Sigmoid colon (tissue), 7 donors: ENCODE measurements at places on chromosomes 2 and 18.

DNA sequence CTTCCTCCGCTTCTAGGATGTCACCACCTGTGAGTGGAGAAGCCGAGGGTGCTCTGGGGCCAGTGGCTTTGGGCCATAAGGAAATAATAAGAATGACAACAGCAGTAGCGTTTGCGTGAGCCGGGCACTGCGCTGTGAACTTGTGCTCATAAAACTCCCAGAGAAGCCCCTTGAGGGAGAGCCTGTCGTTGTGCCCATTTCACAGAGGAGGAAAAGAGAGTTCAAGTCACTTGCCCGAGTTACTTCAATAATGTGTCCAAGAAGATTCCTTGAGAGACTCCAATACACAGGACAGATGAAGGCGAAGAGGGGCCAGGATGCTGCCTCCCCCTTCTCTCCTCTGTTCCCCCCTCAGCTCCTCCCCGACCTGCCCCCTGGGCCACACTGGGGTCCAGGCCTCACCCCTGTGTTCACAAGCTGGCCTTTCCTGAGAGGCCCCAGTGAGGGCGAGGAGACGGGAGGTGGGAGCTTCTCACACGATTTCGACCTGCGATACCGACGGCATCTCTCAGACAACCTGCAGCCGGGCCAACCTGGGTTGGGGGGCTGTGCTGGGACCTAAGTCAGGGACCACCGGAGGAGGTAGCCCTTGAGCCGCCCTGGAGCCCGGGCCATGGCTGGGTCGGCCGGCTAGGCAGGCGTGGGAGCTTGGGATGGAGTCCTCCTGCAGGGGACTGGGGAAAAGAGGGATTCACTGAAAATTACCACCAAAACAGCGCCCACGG, 53.5 kb upstream of the UBE2F start:
- DNase-seq = peak; percentile 48

DNA sequence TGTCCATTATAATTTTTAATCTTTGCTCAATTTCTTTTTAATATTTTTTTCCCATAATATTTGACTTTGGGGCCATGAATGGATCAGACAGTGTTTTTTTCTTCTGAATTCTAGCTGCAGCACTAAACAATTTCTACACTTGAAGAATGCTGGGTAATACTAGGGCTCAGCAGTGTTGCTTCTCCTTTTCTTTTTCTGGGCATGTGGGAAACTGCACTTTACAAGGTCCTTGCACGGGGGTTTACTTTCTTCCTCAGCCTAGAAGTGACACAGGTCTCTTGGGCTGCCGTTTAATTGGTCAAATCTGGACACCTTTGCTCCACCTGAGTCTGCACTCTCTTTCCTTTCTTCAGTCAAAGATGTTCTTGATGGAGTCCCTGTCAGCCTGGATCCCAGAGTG, 135.4 kb upstream of the APCDD1 start:
- DNase-seq = no peak

- peak; percentile 54 for DNase-seq
Measured at GRCh38 chr2:240212425-240213225, 72.2 kb upstream of the OTOS start.

- no peak for DNase-seq
Measured at GRCh38 chr18:36839835-36840234, 10.9 kb downstream of the KIAA1328 start.

- DNase-seq = no peak
Measured at GRCh38 chr2:22855761-22856184, 529.2 kb upstream of the KLHL29 start.

GRCh38 chr2:96859099-96859649, 1.4 kb upstream of the ANKRD39 start:
- DNase-seq = peak; percentile 85

- DNase-seq = no peak
Measured at GRCh38 chr18:76875390-76876325, 53.3 kb downstream of the ZNF236 start.

GRCh38 chr18:26181343-26181826, 44.9 kb upstream of the TAF4B start:
- DNase-seq = no peak
